ENCODE measurements at places on chromosomes 3 and 15.
A peak's percentile ranks its signal among the peaks of the same experiment; 100 is the strongest.

DNA sequence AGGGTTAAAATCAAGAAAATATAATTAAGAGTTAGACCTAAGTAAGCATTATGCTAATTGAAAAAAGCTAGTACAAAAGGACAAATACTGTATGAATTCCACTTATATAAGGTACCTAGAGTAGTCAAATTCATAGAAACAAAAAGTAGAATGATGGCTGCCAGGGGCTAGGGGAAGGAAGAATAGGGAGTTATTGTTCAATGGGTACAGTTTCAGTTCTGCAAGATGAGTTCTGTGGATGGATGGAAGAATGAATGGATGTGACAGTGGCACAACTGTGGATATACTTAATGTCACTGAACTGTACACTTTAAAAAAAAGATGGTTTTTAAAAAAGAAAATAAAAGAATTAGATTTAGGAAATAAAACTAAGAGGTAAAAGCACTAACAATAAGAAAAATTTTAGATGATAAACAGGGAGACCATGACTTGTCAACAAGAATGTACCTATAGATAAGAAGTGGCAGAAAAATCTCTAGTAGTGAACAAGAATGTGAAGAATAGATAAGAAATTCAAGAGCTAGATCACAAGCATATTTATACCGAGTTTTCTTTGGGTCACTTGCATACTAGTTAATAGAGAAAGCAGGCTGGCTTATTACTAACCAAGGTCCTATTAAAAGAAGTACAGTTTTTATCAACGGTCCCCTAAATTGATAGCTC, 5.5 kb downstream of the IFT80 start:
- DNase-seq: no peak

DNA sequence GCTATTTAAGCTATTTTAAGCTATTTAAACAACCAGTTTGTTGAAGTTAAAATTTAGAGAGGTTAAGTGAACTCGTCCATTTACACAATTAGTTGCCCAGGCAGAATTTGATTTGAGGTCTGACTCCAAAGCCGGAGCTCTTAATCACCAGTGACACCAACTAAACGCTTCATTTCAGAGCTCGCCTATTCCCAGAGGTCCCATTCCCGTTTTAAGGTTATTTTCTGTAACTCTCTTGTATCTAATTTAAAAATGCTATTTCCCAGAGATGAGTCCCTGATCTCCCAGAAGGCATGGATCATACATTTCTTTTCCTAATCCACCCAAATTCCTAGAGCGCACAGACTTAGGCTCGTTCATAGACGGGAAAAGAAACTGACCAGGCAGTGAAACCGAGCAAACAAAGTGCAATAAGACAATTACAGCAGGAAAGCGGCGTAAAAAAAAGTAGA, 904 bp upstream of the MCTP2 start:
- no peak for DNase-seq

- no peak for DNase-seq
Measured at GRCh38 chr3:58068122-58068809, 60.0 kb downstream of the FLNB start.

DNA sequence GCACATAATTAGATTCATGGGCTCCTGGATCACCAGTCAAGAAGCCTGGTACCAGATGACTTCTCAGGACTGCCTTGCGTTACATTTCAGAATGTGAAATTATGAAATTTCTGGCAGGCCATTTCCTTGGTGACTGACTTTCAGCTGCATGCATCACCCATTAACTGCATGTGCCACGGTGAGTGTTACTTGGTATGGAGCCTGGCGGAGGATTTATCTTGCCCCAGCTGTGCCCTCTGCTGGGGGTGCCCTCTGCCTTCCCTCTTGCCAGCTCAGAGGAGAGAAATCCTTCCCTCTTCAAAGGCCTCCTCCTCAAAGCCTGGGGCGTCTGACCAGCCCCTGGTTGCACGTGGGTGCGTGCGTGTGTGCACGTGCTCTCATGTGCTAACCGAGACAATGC, 57.7 kb upstream of the CTSH start:
- DNase-seq: no peak

- no peak for DNase-seq
Measured at GRCh38 chr3:29919571-29919970, 638.7 kb downstream of the RBMS3 start.

- DNase-seq: no peak
Measured at GRCh38 chr3:51968170-51968775, 1.0 kb upstream of the PCBP4 start.

DNA sequence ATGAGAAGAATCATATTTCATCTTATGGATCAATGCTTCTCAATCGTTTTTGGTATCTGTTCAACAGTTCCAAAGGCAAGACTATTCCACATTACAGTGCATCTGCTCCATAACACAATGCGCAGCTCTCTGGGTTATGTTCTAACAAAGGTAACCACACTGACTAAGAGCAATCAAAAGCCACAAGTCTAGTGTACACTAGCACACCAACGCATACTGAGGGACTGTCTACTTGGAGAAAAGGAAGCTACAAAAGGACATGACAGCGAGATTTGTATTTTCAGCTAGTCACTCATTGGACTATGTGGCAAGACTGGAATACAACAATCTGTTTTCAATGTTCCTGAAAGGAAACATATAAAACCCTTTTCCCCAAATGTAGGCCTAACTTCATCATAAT, 35.8 kb downstream of the SETD2 start:
- DNase-seq: no peak

GRCh38 chr3:136651581-136651980, 100.6 kb downstream of the STAG1 start:
- no peak for DNase-seq

DNA sequence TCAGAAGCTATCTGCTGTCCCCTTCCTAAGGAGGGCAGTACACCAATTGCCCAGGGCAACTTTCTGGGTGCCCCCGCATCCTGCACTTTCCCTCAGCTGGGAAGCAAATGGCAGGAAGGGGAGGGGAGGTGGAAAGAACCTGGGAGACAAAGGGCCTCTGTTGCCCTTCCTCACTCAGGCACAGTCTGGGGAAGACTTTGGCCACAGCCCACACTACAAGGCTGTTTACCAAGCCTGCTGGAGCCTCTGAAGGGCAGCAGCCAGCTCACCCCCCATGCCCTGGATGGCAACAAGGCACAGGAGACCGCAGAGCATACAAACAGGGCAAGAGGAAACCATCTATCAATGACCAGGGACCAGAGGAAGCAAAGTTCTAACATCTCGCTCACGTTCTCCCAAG, 42.4 kb downstream of the ARRDC4 start:
- no peak for DNase-seq

- no peak for DNase-seq
Measured at GRCh38 chr3:31277582-31277981, 255.1 kb upstream of the STT3B start.

- DNase-seq: no peak
Measured at GRCh38 chr3:172782235-172782634, 31.7 kb downstream of the ECT2 start.

- no peak for DNase-seq
Measured at GRCh38 chr3:45029216-45029615, 3.1 kb downstream of the CLEC3B start.

GRCh38 chr15:55915876-55916567, 77.4 kb downstream of the NEDD4 start:
- DNase-seq: no peak

DNA sequence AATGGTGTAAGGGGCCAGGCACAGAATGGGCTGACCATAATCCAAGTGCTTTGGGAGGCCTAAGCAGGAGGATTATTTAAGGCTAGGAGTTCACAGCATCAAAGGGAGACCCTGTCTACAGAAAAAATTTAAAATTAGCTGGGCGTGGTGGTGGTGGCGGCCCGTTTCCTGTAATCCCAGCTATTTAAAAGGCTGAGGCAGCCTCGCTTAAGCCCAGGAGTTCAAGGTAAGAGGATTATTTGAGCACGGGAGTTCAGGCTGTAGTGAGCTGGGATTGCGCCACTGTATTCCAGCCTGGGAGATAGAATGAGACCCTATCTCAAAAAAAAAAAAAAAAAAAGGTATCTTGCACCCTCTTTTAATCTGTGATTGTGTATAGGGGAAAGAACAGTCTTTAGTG, 1.9 kb downstream of the TMA7 start:
- no peak for DNase-seq

GRCh38 chr3:32381922-32382321, 9.7 kb upstream of the CMTM7 start:
- no peak for DNase-seq

DNA sequence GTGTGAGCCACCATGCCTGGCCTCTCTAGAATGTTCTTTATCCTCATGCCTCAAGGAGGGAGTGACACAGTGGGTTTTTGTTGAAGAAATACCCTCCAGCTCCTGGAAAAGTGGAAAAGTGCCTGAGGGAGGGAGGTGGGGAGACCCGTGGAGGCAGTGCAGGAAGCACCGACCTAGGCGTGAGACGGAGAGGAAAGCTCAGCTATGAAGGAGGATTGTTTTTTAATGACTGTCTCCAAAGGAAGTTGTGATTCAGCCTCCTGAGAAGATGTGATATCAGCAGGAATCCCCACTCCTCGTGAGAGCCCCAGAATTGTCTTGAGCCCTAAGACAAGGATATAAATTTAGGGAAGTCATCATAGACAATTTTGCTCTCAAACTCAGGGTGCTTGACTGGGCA, 21.7 kb downstream of the RPLP1 start:
- no peak for DNase-seq

DNA sequence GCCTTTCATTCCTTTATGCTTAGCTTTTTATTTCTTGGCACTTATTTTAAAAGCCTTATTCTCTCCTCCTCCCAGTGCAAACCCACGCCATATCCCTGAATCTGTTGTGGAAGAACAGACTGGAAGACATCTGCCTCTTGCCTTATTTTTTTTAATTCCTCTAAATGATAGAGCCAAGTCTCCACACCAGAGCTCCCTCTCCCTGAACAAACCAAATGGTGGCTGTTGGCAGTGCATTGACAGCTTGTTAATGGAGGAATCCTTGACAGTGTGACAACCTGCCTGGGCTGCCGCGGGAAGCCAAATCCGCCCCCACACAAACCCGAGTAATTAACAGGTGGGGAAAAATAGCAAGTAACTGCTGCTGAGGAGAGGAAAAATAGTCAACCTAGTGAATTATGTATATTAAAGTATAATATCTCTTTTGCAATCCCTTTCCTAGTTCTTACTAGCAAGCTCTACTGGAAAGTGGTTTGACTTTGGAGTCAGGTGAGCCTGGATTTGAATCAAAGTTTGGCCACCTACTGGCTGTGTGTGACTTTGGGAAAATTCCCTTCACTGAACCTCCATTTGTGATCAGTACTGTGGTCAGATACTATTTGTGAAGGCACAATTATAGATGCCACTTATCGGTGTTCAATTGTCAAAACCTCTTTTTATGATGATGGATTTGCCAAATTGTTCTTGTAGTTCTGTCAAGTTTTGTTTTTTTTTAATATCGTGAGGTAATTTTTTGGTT, 589.6 kb downstream of the PDCD6IP start:
- no peak for DNase-seq

DNA sequence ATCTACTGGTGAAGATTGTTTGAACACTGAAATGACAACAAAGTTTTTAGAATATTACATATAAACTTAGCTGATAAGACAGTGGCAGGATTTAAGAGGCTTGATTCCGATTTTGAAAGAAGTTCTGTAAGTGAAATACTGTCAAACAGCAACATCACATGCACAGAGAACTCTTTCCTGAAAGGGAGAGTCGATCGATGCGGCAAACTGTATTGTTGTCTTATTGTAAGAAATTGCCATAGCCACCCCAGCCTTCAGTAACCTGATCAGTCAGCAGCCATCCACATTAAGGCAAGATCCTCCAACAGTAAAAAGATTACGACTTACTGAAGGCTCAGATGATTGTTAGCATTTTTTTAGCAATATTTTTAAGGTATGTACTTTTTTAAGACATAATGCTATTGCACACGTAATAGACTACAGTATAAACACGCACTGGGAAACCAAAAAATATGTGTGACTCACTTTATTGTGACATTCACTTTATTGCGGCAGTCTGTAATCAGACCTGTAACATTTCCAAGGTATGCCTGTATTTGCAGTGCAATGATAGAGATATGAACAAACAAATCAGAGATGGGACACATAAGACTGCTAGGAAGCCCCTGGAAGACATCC, 225.6 kb upstream of the UBE2E1 start:
- no peak for DNase-seq

GRCh38 chr3:30764891-30765290, 129.6 kb downstream of the GADL1 start:
- no peak for DNase-seq

- DNase-seq: no peak
Measured at GRCh38 chr3:131608741-131609140, 106.0 kb upstream of the MRPL3 start.

DNA sequence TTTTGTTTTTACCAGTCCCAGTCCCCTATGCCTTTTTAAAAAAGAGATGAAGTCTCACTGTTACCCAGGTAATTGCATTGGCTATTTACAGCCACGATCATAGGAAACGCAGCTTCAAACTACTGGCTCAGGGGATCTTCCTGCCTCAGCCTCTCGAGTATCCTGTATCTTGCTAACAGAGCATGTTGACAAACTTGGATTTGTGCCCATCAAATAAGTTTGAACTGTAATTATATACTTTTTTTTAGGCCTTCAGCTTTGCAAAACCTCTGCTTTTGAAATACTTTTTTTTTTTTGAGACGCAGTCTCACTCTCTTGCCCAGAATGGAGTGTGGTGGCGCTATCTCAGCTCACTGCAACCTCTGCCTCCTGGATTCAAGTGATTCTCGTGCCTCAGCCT, 3.0 kb upstream of the EDEM1 start:
- no peak for DNase-seq

GRCh38 chr15:101039461-101039860, 120.3 kb downstream of the LRRK1 start:
- no peak for DNase-seq

GRCh38 chr3:50304601-50305000, 1.2 kb upstream of the HYAL1 start:
- peak; percentile 47 for DNase-seq

DNA sequence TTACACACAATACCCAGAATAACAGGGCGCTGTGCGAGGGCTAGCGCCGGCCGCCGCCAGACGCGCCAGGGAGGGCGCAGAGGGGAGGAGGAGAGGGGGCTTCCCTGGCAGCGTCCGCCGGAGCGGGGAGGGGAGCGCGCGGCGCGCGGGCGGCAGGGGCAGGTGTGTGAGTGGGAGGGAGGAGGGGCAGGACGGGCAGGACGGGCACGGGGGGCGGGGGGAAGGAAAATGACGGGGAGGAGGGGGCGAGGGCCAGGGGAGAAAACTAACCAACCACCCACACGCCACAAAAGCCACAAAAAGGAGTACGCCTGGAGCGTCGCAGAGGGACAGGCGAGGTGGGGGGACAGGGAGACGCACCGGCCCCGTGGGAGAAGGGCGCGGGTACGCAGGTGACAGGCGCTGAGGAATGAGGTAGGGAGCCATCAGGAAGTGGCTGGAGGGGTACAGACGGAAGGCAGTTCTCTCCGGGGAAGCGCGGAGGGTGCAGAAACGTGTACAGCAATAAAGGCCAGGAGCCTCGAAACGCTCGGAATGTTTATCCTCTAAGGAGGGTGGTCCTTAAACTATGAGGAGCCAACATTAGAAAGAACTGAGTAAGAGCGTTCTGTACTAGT, 610 bp upstream of the SATB1 start:
- peak; percentile 80 for DNase-seq

GRCh38 chr15:88476635-88477060, 9.1 kb downstream of the MRPS11 start:
- peak; percentile 26 for DNase-seq

- no peak for DNase-seq
Measured at GRCh38 chr3:5017925-5018531, 38.8 kb downstream of the BHLHE40 start.

Data from activated T-cell treated with anti-CD3 and anti-CD28 coated beads, Interleukin-2, amount 50 U/mL, for 48 hours (primary cell).